Mesangial cell (primary cell): ENCODE measurements at places on chromosomes 5 and 9. TPM values are rescaled to one million over a fixed set of nuclear protein-coding genes. Genes with fewer than 3 reads are reported as not detected.

Gene C9orf57
- not detected in 2 replicates for total RNA-seq

Gene ANKRD18A
- total RNA-seq, result 1.9 and 64.0 TPM in 2 replicates

Gene PCDHAC2
- 0.25 and 0.65 TPM in 2 replicates for total RNA-seq

Gene PDE6A
- under 0.01 TPM in 1 of 2 replicates, not detected in the other for total RNA-seq

Gene CD14
- total RNA-seq, result 1.3 TPM in 1 of 2 replicates, not detected in the other

Gene HK3
- not detected in 2 replicates for total RNA-seq

Gene TNFSF15
- total RNA-seq, result 0.16 and 0.25 TPM in 2 replicates

Gene FOXD4L5
- total RNA-seq, result not detected in 2 replicates

Gene SLC22A4
- 1.1 and 2.1 TPM in 2 replicates for total RNA-seq

Gene DMRT3
- total RNA-seq, result 8.8 and 9.6 TPM in 2 replicates

Gene NAIP
- 0.81 and 3.2 TPM in 2 replicates for total RNA-seq

Gene THBS4
- total RNA-seq, result 0.33 and 1.9 TPM in 2 replicates

Gene BRINP1
- total RNA-seq, result 0.51 TPM in 1 of 2 replicates, not detected in the other

Gene SLC36A3
- not detected in 2 replicates for total RNA-seq

Gene FGF1
- 0.25 and 2.6 TPM in 2 replicates for total RNA-seq

Gene CKS2
- total RNA-seq, result 80.2 and 630 TPM in 2 replicates

Gene ENTR1
- total RNA-seq, result 53.6 and 57.8 TPM in 2 replicates

Gene SREK1
- total RNA-seq, result 19.9 and 27.5 TPM in 2 replicates

Gene CYSRT1
- total RNA-seq, result 0.49 and 2.9 TPM in 2 replicates

Gene CCDC171
- total RNA-seq, result 0.98 and 1.8 TPM in 2 replicates

Gene ZNF354B
- 2.8 and 4.1 TPM in 2 replicates for total RNA-seq
